ENCODE measurements at places on chromosomes 4 and X.

DNA sequence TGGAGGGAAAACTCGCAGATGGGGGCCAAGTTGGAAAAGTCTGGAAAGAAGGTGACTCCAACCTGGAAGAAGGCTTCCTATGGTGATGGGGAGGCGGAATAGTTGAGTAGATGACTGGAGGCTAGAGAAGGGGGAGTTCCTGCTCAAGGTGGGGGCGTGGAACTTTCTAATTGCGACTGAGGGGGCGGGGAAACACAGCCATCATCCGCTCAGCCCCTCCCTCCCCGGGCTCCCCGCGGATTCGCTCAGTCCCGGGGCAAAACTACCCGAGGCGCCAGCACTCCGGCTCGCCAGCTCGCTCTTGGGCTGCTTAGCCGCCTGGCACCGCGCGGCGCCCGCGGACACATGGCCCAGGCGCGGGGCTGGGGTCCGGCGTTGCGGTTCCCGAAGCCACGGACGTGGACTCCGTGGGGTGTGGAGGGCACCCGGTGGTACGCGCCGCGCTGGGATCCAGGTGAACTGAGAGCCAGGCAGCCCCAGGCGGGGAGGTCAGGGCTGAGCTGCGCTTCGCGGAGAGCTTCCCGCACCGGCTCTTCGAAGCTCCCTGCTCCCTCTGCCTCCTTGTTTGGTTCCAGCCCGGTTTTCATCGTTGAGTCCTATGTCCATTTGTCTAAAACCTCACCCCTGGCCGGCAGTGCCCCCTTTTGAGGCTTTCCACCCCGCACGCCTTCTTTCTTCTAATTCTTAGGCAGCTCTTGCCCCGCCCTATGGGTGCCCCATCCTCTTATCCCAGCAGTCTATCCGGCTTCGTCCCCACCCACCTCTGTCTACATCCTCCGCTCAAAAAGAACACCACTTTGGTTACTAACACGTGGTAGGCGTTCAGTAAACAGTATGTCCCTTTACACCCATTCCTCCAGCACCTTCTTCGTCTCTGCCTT is 38.9 kb downstream of the STARD8 start:
- DNase-seq, result no peak

- no peak for DNase-seq
Measured at GRCh38 chr4:125994024-125994423, 679.3 kb downstream of the FAT4 start.

- DNase-seq, result no peak
Measured at GRCh38 chr4:108971473-108971872, 208.6 kb upstream of the ETNPPL start.

DNA sequence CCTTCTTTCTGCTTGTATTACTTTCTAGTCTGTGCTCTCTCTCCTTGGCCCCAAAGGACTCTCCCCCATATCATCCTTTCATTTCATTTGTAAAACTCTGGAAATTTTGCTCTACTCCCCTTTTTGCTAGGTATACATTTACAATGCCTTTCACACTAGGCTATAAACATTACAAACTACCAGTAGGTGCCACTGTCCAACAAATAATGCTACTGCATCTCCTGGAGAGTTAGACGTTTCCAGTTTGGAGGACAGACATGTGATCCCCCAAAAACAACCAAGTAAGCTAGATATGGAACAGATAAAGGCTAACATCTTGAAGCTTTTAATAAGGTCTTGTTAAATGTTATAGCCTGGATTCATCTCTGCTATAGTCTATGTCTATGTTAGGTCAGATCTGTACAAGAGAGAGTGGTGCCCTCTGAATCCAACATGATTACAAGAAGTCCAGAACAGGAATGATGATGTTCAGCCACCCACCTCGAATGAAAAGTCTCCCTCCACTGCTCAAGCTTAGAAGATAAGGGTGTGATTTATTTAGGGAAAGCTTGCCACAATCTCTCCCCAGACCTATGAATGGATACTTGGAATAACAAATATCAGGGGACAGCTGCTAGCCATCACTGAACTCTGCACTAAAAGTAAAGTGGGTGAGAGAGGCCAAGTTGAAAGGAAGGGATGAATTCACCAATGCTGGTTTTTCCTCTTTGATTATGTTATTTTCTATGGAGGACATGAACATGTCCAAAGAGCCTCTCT is 14.3 kb downstream of the CBR4 start:
- no peak for DNase-seq

GRCh38 chrX:77564823-77565222 is 117.6 kb downstream of the FGF16 start:
- no peak for DNase-seq

Data from amniotic stem cell (primary cell).